ENCODE measurements at places on chromosomes 1 and 21. TPM values are rescaled to one million over a fixed set of nuclear protein-coding genes. Genes with fewer than 3 reads are reported as not detected.

Gene DRAXIN
- 0.93 TPM for total RNA-seq

Gene F13B
- not detected for total RNA-seq

Gene MSH4
- 0.47 TPM for total RNA-seq

Gene CFAP45
- 0.41 TPM for total RNA-seq

Gene GPX7
- 72.8 TPM for total RNA-seq
